NCI-H1048 (cell line): ENCODE measurements at places on chromosomes 5 and 9.

DNA sequence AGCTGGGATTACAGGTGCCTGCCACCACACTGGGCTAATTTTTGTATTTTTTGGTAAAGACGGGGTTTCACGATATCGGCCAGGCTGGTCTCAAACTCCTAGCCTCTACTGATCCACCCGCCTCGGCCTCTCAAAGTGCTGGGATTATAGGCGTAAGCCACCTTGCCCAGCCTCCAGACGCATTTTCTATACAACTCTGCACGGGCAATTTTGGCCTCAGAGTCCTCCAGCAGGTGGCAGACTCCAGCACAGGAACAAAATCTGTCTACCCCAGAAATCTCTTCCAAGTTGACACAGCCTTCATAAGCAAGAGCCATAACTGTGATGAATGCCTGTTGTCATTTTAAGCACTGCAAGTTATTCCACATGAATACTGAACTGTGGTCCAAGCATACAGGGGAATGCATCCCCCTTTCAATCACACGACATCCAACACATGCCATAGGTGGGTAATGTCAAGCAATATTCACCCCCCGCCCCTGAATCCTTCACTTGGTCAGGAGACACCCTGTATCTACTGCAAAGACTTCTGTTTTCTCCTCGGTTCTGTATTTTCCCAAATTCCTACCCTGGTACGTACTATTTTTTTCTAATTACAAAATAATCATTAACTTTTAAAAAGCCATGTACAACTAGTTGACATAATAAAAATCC lies 50.8 kb downstream of the ALDH7A1 start:
- no peak for DNase-seq

DNA sequence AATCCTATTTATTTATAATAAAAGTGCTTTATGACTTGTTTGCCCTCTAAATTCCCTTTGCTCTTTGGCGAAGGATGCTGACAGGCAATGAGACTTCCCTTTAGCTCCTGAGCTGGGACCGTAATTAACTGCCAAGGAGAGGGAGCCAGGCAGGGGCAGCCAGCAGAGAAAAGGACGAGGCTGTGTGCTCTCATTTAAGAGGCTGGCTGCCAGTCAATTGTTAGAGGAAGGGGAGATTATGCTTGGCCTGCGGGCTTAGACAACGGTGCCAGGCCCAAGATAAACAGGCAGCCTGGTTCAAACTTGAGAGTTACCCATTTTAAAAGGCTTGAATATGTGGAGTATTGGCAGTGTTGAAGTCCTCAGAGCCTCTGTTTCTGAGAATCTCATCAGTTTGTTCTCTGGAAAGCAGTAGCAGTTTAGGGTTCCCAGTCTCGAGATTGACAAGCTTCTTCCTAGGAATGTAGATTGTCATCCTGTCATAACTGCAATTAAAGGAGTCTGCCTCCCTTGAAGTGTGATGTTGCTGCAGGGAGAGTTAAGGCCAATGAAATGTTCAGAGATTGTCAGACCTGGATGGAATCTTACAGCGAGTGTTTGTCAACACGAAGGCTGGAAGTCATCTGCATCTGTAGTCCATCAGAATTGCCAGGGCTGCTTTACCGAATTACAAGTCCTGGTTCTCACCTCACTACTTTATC lies 113.2 kb downstream of the JAKMIP2 start:
- no peak for DNase-seq

DNA sequence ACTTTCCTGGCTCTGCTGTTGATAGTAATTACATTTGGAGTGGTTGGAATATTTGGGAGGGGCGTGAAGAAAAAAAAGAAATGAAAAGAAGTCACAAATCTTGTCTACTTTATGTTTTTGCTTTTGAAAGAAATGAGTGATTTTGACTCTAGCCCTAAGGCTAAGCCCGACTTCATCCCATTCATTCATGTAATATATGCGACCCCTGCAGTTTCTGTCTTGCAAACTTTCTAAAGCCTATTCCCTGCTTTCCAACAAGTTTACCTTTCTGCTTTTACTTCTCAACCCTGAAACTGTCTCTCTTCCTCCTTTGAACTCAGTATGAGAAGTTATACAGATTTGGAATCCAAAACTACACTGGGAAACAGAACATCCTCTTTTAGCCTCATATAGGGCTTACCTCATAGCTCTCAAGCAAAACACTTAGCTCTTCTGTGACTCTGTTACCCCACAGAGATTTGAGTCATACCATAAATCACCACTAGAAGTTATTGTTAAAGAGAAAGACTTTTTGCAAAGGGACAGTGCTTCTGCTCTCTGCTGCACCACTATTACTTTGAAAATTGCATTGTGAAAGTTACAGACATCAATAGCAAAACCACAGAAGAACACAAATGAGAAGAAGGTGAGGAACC lies 1.6 kb downstream of the CFAP95 start:
- no peak for DNase-seq

DNA sequence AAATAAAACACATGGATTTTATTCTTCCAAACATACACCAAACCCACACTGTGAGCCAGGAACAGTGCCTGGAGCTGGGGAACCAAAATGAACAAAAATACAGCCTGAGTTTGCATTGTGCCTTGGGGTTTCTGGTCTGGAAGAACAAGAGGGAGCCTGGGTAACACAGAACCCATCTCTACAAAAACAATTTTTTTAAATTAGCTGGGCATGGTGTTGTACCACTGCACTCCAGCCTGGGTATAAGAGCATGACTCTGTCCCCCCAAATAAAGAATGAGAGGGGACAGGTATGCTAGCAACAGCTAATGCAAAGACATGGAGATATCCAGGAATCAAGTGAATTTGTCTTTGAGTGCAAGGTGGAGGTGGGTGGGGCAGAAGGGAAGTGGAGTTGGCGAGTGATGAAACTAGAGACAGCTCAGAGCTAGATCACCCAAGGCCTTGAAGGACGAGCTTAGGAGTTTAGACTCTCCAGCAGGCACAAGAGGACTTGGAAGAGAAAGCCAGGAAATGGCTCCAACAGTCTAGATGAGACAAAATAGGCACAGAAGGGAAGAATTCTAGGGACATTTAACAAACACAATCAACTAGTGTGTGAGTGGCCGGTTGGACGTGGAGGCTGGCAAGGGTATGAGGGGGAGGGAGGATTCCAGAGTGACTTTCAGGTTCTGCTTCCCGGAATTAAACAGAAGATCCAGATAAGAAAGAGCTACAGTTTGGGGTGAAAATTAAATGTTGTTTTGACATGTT lies 47.4 kb downstream of the FNBP1 start:
- DNase-seq, result no peak

- DNase-seq, result no peak
These were observed 9.1 kb downstream of the SWI5 start for GRCh38 chr9:128285033-128285784.

DNA sequence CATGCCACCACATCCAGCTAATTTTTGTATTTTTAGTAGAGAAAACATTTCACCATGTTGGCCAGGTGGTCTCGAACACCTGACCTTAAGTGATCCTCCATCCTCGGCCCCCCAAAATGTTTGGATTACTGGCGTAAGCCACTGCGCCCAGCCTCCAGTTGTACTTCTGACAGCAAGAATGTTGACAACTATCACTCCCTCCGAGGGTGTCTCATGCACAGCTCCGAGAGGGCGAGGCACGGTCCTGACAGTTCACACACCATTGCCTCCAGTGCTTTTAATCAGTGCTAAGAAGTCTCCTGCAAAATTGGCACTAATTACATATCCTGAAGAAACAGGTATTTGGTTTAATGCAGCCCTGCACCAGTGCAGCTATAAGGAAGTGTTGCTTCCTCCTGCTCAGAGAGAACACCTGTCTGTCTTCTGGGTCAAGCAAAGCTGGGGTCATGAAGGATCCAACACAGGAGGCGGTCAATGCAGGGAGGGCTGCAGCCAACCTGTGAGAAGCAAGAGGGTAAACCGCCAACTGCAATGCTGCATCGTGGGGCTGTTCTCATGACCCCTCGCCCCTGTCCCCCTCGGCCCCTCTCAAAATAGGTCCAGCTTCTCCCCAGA lies 184.0 kb downstream of the MED10 start:
- DNase-seq, result no peak

DNA sequence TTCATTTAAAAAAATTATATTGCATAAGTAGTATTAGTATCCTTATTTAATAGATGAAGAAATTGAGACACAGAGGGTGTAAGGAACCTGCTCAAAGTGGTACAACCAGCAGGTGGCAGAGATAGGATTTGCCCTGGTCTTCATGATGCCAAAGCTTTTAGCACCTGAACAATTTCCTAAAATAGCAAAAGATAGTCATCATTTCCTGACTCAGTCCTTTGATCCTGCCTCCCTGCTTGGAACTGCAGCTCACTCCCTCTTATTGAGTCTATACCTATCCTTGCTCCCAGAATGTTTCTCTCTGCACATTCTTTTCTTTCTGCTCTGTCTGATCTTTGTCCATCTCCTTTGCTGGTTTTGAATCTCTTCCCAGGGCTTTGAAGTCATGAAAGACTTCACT lies 155.8 kb downstream of the FRMD3 start:
- no peak for DNase-seq

DNA sequence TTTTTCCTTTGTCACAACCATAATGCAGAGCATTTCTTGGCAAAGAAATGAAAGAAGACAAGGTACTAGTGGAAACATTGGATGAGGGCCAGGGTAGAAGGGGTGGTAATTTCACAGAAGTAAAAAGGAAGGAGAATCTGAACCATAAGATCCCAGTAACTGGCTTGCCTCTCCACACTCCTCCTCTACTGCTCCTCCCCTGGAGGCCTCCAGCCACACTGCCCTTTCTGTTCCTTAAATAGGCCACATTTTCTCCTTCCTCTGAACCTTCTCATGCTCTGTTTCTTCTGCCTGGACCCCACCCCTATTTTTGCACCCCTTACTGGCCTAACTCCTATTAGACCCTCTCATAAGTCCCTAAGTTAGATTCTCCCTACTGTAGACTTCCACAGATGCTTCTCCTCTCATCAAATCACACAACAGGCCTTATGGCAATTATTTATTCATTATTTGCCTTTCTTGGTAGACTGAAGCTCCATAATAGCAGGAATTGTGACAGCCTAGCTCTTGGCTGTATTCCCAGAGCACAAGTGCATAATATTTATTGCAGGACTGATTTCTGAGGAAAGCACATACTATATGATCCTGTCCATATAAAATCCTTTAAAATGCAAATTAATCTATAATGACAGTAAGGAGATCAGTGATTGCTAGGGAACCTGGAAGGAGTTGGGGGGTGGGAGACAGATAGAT lies 31.3 kb upstream of the GRIA1 start:
- DNase-seq, result no peak

DNA sequence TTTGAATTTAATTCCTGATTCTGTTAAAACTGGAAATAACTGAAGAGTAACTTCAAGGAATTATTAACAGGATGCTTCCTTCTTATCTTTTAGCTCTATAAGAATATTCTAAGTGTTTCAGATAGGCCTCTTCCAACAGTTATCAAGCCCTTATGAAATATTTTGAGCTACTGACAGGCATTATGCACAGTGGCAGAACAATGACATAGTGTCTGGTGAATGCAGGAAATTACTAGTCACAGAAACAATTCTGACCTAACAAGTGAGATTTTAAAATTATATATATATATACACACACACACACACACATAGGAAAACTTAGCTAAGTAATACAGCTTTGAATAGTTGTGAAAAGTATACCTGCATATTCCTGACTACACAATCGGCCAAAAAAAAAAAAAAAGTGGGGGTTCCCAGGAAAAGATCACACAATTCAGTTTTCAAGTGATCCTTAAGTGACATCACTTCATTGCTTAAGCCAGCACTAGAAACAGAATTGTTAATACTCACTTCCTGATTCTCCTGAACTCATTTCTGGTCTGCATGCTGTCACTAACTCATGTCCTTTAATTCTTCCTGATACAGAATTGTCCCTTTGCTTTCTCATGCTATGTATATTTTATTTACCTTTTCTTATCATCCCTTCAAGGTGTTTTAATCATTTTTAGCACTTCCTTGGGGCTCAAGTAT lies 77.3 kb downstream of the SLC25A46 start:
- no peak for DNase-seq

DNA sequence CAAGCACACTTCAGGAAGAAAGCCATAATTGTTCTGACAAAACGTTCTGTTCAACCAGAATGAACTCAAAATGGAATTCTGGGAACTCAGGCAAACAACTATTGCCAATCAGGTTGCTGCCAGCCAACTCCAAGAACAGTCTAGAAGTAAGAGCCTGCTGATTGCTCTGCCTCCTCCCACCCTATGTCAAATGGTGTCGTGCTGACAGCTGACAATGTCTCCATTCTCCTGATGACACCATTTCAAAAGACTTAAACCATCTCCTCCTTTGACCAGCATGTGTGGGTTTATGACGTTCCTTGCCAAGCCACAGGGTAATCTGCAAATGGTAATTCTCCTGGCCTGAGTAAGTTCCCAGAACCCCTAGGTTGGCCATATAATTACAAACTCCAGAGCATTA lies 21.9 kb upstream of the PLIN2 start:
- no peak for DNase-seq
